ENCODE measurements at places on chromosomes 5 and 9.
A peak's percentile ranks its signal among the peaks of the same experiment; 100 is the strongest.

GRCh38 chr5:173237143-173237874 lies 2.3 kb upstream of the NKX2-5 start:
- DNase-seq: no peak

DNA sequence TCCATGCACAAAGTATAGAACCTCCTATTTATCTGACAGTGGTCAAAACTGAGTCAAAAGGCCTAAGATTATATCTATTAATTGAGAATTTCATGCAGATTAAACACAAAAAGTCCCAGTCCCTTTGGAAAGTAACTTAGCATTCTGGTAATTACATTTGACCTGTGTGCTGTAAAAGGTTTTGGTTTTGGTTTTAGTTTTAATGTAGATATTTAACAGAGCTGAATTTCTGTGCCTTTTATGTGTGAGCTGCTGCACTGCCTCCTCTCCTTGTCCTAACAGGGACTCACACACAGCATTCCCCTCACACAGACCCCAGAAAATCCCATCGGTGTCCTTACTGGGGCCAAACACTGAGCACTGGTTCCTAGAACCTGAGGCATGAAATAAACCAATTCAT lies 31.0 kb upstream of the FSD1L start:
- DNase-seq: no peak

- DNase-seq: no peak
Measured at GRCh38 chr9:37264539-37264938, 144.2 kb downstream of the ZCCHC7 start.

DNA sequence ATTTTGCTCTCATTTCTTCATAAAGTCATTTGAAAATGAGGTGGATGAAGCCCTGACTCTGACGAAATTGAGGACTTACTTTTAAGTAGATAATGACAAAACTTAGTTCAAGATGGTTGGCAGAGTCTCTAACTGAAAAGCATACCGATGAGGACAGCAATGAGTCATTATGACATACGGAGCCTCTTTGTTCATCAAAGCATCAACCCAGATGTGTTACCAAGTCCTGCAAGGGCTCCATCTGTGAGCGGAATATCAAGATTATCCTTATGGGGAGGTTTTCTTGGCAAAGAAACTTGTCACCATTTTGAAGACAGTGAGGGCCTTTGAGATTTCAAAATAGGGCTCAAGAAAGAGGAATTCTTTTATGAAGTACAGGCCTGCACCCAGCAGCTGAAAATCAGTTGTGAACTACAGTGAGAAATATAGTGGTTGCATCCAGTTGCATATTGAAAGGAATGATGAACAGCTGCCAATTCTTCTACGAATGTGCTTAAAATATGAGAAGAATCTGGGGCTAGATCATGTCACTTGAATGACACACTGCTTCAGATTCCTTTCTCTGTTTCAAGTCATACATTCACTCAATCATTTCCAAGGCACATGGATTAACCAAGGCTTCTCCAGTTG lies 86.6 kb upstream of the SLC24A2 start:
- no peak for DNase-seq

DNA sequence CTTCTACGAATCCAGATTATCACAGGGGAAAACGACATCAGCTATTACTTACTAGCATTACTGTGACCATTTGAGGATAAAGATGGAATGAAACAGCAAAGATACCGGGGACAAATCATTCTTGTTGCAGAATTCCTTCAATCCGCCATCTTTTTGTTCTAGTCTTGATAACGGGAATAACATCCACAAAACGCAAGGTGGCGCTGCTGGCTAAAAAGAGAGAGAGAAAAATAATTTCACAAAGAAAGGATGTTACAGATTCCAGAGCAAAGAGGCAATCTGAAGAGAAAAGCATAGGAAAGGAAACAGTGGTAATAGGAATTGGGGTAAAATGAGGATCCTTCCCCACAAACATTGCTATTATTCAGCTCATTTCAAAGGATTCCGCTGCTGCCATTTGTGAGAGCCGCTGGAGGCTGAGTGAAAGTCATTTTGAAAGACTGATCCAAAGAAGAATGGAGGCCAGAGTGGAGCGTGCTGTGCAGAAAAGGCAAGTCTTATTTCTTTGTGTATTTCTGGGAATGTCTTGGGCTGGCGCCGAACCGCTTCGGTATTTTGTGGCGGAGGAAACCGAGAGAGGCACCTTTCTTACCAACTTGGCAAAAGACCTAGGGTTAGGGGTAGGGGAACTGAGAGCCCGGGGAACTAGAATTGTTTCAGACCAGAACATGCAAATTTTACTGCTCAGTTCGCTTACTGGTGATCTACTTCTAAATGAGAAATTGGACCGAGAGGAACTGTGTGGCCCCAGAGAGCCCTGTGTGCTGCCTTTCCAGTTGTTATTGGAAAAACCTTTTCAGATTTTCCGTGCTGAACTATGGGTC lies at the start of gene PCDHB7:
Gene PCDHB7, plus strand, starts transcription at position 264 of the 824 bp plus-strand sequence. Its CDS starts 192 bp downstream, at position 456.
- no peak for DNase-seq

DNA sequence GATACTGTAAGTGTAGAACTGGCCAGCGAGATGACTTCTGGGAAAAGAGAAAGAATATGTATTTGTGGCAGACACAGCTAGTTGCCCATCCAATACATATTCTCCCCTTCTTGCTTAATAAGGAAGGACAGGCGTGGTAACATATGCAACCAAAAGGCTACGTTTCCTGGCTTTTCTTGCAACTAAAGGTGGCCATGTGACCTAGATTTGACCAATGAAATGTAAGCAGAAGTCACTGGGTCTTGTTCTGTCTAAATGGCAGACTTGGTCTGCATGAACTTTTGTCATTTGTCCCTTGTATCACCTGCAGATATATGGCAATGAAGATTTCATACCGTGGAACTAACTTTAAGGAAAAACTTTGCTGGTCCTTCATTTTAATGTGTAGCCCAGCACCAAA lies 183.8 kb downstream of the CDH12 start:
- no peak for DNase-seq

DNA sequence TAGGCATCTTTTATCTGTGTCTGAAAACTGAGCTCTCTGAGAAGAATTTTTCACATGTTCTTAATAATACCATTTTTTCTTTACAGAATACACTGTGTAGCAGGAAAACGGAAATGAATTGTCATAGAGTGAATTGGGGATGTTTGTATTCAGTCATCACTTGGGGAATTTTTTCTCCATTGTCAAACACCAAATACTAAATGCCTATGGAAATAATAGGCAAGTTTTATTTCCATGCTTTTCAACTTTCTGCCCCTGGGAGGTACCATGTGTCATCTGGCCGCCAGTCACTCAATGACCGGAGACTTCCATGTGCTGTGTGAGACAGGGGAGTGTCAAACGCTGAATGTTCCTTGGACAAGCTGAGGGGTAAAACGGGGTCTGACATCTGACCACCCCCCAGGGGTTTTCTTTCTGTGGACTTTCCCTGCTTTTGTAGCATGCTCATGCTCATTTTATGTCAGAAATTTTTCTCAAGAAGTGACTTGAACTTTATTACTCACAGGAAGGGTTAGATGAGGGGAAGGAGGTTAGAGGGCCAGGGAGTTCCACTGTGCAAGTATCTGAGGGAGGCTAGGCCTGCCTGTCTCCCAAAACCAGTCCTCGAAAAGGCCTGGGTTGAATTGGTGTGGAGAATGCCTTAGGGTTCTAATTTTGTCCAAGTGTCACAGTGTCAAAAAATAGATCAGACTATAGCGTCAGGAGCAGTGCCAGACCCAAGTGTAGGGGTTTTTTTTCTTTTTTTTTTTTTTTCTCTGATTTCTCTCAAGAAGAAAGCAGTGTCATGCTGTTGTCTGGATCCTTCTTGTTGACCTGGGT lies 438.6 kb downstream of the AGTPBP1 start:
- no peak for DNase-seq

DNA sequence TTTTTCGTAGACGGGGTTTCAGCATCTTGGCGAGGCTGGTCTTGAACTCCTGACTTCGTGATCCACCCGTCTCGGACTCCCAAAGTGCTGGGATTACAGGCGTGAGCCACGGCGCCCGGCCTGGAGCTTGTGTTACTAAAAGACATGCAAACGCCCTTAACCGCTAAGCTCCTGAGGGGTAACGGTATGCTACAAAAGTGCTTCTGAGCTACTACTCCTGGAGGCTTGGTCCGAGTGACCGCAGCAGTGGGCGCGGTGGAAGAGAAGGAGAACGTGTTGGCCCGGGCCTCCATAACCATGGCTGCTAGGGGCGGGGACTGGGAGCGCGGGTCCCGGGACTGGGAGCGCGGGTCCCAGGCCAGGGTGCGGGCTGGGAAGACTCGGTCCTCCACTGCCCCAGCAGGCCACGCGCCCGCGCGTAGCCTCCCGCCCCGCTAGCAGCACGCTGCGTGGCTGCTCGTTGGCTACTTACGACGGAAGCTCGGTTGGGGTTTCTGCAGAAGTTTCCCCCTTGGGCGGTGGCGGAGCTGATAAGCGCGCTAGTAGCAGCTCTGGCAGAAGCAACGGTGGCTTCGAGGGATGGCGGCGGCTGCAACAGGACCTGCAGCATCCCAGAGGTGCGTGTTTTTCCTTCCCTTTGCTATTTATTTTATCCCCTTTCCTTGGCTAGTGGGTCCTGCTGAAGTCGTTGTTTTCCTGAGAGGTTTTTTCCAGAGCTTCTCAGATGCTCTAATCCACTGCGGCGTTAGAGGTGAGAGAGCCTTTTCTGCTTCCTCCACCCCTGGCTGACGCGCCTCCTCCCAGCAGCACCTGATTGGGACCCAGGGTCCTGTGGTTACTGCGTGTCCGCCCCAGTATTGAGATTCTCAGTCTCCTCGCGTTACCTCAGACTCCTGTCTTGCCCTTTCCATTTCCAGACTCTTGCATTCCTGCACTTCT lies 69.2 kb upstream of the CCDC180 start:
- peak; percentile 80 for DNase-seq

DNA sequence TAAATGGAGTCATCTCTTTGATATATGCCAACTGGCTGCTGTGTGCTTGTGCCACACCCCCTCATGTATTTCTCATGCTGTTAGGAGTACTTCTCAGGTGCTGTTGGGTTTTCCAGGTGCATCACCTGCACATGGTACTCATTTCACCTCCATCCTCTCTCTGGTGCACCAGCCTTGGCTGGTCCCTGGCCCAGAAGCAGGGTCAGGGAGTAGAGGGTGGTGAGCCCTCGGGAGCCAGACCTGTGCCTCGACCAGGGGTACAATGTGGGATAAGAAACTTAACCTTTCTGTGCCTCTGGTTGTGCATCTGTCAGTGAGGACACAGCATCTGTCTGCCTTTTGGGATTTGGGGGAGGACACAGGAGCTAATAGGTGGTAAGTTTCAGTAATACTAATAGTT lies 38.5 kb downstream of the SECISBP2 start:
- no peak for DNase-seq

- no peak for DNase-seq
Measured at GRCh38 chr9:92764381-92764987, at the start of gene BICD2. Gene BICD2 (minus strand): TSS chr9:92764833. CDS start chr9:92764744, 89 bp downstream.

- DNase-seq: no peak
Measured at GRCh38 chr5:174558190-174558589, 166.2 kb upstream of the MSX2 start.

DNA sequence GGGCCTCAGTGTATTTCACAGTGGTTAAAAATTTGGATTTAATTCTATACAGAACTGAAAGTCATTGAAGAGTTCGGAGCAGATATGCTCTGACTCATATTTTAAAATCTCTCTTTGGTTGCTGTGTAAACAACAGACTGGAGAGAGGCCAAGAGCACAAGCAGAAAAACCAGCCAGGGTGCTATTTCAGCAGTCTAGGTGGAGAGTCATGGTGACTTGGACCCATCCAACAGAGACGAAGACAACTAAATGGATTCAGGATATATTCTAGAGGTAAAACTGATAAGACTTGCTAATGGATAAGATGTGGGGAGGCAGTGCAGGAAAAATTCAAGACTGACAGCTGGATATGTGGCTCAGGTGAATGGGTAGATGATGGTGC lies 168.9 kb downstream of the MAPKAP1 start:
- DNase-seq: no peak

GRCh38 chr5:146751781-146752401 lies 126.7 kb downstream of the PPP2R2B start:
- no peak for DNase-seq

DNA sequence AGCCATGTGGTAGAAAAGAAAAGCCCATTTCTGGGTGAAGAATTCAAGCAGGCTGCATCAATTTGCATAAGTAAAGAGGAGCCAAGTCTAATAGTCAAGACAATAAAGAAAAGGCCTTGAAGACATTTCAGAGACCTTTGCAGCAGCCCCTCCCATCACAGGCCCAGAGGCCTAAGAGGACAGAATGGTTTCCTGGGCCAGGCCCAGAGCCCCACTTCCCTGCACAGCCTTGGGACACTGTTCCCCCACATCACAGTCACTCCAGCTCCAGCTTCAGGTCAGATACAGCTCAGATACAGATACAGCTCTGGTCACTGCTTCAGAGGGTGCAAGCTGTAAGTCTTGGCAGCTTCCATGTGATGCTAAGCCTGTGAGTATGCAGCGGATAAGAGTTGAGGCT lies 29.1 kb downstream of the PLGRKT start:
- no peak for DNase-seq

- DNase-seq: no peak
Measured at GRCh38 chr5:154276973-154277331, 86.4 kb downstream of the GALNT10 start.

DNA sequence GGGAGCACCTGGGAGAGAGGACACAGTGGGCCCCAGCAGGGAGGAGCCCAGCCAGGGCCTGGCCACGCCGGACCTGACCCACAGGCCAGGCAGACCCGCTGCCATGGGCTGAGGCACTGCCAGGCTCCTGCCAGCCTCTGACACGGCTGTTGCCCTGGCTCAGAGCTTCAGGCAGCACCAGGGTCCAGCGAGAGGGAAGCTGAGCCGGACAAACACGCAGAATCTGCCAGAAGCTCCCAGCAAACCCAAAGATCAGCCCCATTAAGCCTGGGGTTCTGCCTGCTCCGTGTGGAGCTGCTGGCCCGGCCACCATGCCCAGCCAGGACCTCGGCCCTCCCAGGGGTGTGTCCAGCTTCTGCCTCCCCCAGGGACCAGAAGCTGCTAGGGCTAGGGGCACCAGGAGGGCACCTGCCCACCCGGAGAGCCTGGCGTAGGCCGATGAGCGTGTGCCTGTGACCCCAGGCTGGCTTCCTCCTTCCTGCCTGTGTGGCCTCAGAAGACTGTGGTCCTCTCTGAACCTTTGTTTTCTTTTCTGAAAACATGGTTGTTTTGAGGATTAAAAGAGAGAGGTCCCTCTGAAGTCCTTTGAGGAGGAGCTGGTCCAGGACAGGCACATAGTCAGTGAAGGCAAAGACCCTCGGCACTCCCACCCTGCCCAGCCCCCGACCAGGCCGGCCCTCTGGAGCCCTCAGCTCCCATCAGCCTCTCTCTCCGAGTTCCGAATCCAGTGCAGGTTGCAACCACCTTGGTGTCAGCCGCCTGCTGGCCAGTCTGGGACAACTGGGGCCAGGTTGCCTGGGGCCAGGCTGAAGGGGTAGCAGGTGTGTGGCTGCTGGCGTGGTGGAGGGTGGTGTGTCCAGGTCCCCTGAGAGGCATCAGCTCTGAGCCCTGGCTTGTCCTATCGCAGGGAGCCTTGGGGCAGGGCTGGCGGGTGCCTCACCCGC lies 39.6 kb downstream of the KCNT1 start:
- no peak for DNase-seq

GRCh38 chr5:32964261-32964660 lies 253.1 kb downstream of the NPR3 start:
- no peak for DNase-seq

GRCh38 chr5:111737716-111738115 lies 19.3 kb downstream of the NREP start:
- DNase-seq: no peak

- DNase-seq: peak; percentile 34
Measured at GRCh38 chr5:180201051-180201987, 7.7 kb downstream of the RASGEF1C start.

- no peak for DNase-seq
Measured at GRCh38 chr9:29773676-29774075, 2200.4 kb upstream of the C9orf72 start.

- no peak for DNase-seq
Measured at GRCh38 chr5:176389135-176390123, 878 bp downstream of the HIGD2A start.
